ENCODE measurements at places on chromosomes 3 and 15. TPM values are rescaled to one million over a fixed set of nuclear protein-coding genes. Genes with fewer than 3 reads are reported as not detected.

LIPH gene
- total RNA-seq = 6.2 TPM

HTR3E gene
- not detected for total RNA-seq

TMEM212 gene
- total RNA-seq = not detected

MUSTN1 gene
- not detected for total RNA-seq

FAM107A gene
- total RNA-seq = not detected

TRIM42 gene
- total RNA-seq = not detected

EHHADH gene
- 3.1 TPM for total RNA-seq

TERC gene
- total RNA-seq = 0.35 TPM

CYP19A1 gene
- 0.16 TPM for total RNA-seq

C3orf20 gene
- 0.05 TPM for total RNA-seq

SLC28A1 gene
- total RNA-seq = 0.05 TPM

MST1 gene
- total RNA-seq = 1.8 TPM

MYZAP gene
- 1.2 TPM for total RNA-seq

SPINT1 gene
- 0.85 TPM for total RNA-seq

PLA2G4D gene
- not detected for total RNA-seq

RCCD1 gene
- total RNA-seq = 40.1 TPM

HESX1 gene
- total RNA-seq = 0.33 TPM

RUVBL1 gene
- 103 TPM for total RNA-seq

DNAJA4 gene
- total RNA-seq = not detected

HRG gene
- total RNA-seq = not detected

PLS1 gene
- total RNA-seq = 11.8 TPM

A4GNT gene
- not detected for total RNA-seq

CCDC51 gene
- 25.0 TPM for total RNA-seq

HDC gene
- not detected for total RNA-seq

PEAK1 gene
- total RNA-seq = 10.4 TPM

CP gene
- 4.9 TPM for total RNA-seq

PIF1 gene
- 19.2 TPM for total RNA-seq

CHRNA7 gene
- total RNA-seq = 4.2 TPM

MEGF11 gene
- total RNA-seq = 0.39 TPM

DNASE1L3 gene
- not detected for total RNA-seq

HOMER2 gene
- total RNA-seq = 12.9 TPM

STRC gene
- total RNA-seq = 0.06 TPM

ISG20 gene
- 40.1 TPM for total RNA-seq

PRSS50 gene
- total RNA-seq = not detected
